ENCODE measurements at places on chromosomes 16 and 17. TPM values are rescaled to one million over a fixed set of nuclear protein-coding genes. Genes with fewer than 3 reads are reported as not detected.

DNA sequence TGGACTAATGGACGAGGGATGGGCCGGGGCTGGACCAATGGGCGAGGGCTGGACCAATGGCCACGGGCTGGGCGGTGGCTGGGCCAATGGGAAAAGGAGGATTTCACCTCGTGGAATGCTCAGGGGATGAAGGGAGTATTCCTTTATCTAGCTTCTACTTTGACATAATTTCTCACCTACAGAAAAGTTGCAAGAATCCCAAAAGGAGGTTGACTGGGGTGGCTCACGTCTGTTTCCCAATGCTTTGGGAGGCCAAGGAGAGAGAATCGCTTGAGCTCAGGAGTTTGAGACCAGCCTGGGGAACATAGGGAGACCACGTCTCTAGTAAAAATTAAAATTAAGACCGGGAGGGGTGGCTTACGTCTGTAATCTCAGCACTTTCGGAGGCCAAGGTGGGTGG is 5.7 kb upstream of the FLYWCH1 start:
- DNase-seq = no peak

DNA sequence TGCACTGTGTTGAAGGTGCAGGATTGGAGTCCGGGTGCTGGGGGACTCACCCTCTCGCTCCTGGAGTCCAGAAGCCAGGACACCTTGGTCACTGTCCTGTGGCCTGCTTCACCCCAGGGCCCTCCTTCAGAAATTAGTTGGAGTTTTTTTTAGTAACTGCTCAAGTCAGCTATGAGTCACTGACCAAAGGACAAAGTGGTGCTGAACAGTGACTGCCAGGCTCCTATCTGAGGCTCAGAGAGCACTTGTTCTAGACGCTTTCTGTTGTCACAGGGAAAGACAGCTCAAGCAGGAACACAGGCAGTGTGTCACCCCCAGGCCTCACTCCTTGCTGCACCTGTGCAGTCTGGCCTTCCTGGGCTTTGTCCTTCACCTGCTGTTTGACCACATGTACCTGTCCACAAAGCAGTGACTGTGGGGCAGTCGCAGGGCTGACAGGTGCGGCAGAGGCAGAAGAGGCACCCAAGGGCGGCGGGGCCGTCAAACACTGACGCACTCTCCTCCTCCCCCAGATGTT is 4.1 kb upstream of the FAAP100 start:
- DNase-seq = peak; percentile 70

GRCh38 chr17:61450641-61451537 is 1.3 kb upstream of the TBX4 start:
- no peak for DNase-seq

- DNase-seq = no peak
These were observed 33.9 kb downstream of the ARHGAP27 start for GRCh38 chr17:45398800-45399199.

GRCh38 chr17:4297351-4297750 is 33.6 kb upstream of the ANKFY1 start:
- DNase-seq = no peak

DNA sequence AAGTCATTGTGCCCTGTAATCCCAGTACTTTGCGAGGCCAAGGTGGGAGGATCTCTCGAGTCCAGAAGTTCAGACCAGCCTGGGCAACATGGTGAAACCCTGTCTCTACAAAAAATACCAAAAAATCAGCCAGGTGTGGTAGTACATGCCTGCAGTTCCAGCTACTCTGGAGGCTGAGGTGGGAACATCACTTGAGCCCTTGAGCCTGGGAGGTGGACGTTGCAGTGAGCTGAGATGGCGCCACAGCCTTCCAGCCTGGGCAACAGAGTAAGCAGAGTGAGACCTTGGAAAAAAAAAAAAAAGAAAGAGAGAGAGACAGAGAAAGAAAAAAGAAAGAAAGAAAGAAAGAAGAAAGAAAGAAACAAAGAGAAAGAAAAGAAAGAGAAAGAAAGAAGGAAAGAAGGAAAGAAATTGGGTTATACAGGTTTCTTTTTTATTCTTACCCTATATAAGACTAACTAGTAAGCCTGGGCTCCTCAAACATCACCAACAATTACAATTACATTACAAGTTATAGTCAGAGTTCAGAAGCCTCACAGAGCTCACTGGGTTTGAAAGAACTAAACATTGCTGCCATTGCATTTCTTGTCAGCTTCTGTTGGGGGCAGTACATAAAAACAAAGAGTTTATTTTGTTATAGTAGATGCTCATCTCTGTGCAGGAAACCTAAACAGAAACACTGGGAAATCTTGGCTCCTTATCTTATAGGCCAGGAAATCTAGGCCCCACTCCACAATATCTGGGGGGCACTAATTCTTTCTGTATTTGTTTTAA is 6.7 kb upstream of the ABCA9 start:
- DNase-seq = no peak

The FOXF1 gene
- total RNA-seq = not detected

The MPV17L gene
- total RNA-seq = 3.7 TPM

The KRT27 gene
- total RNA-seq = not detected

The QPRT gene
- 176 TPM for total RNA-seq

All from Caco-2 (cell line).